ENCODE measurements at places on chromosomes 2 and 18.

- DNase-seq = no peak
These were observed 13.4 kb downstream of the CNOT9 start for GRCh38 chr2:218582076-218582475.

DNA sequence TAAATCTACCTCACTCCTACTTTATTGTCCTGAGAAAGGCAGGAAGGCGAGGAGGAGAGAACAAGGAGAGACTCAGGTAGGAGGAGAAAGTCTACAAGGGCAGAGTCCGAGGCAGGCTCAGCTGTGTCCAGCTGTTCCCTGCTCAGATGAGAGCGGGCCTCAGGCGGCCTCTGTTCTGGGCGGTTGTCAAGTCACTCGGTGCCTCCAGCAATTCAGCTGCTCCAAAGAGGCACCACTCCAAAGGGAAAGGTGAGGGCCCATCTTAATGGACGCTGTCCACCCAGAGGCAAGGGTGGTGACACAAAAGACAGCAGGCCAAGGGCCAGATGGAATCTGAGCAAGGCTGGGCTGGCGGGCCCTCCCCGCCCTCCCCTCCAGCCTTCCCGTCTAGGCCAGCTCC, 101.4 kb upstream of the EPAS1 start:
- DNase-seq = no peak

DNA sequence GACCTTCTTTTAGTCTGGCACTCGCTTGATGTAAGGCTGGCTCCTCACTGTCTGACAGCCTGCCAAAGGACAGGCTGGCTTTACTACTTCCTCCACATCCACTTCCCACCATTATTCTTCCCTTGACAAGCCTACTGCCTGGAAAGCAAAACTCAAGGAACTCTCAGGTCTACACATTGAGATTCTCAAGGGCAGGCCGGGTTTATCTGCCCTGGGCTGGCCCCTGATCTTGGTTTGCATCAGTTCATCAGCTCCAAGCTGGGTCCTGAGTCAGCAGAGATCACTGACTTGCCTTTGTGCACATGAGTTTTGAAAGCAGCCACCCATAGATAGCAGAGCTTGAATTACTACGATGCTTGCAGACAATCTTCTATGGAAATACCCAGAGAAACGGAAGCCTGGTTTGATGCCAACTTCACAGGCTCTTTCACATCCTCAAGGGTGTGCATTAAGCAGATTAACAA, 53.9 kb downstream of the KCTD18 start:
- no peak for DNase-seq

GRCh38 chr18:841647-842370, 29.8 kb upstream of the YES1 start:
- no peak for DNase-seq

GRCh38 chr18:67428158-67428557, 88.4 kb downstream of the DSEL start:
- DNase-seq = no peak

DNA sequence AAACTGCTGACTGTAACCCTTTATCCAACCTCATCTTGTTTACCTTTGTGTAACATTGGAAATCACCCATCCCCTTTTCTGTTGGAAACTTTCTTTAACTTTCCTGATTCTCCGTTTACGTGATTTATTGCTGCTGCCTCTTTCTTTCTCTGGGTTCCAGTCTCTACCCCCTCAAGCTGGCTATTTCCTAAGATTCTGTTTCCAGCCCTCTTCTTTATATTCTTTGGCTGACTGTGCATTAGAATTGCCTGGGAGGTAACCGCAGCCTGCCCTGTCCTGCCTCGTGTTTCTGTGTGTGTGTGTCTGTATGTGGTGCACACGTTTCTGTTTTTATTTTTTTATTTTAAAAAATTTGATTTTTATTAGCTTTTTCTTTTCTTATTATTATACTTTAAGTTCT, 229.2 kb downstream of the PLCL1 start:
- no peak for DNase-seq

DNA sequence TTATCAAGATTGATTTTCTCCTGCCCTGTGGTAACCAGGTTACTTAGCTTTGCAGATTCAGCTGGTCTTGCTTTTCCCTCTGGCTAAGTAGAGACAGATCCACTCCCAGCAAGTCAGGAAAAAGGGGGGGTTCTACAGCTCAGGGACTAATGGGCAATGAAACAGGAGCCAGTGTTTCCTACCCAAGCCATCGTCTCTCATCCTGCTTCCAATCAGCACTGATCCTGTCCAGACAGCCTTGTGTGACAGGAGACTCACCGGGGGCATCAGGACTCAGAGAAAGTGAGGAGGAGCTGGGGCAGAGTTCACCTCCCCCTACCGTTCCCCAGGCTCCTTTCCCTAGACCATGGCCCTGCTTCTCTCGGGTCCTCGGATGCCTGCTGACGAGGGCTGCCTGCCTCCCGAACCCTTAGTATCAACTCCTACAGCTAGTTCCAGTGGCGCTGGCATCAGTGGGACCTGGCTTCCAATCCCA, 307.6 kb downstream of the ALK start:
- no peak for DNase-seq

DNA sequence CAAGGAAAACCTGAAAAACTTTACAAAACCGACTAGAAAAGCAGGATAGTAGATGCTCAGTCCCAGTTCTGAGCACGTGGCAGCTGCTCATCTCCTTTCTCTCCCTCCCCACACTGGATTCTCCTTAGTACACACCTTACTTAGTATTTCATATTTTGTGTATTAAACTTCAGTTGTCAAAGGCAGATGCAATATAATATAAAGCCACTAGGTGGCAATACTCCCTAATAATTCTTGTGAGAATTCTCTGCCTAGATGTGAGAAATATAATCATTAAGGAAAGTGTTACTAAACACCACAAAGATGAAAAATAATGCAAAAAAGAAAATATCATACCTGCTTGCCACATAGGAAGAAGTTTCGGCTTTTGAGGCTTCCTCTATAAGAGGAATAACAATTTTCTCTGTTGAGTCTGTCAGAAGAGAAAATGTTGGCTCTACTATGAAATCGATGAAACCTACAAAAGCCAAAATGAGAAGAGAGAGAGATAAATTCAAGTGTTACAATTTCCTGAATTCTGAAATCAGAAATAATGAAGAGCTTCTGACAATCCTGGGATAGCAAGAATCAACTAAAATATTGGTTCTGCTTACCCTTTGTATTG, 200.6 kb downstream of the PPP1R1C start:
- DNase-seq = peak; percentile 53

GRCh38 chr2:104786821-104787220, 67.1 kb upstream of the POU3F3 start:
- no peak for DNase-seq

GRCh38 chr2:239193925-239194677, 206.7 kb downstream of the HDAC4 start:
- DNase-seq = no peak

DNA sequence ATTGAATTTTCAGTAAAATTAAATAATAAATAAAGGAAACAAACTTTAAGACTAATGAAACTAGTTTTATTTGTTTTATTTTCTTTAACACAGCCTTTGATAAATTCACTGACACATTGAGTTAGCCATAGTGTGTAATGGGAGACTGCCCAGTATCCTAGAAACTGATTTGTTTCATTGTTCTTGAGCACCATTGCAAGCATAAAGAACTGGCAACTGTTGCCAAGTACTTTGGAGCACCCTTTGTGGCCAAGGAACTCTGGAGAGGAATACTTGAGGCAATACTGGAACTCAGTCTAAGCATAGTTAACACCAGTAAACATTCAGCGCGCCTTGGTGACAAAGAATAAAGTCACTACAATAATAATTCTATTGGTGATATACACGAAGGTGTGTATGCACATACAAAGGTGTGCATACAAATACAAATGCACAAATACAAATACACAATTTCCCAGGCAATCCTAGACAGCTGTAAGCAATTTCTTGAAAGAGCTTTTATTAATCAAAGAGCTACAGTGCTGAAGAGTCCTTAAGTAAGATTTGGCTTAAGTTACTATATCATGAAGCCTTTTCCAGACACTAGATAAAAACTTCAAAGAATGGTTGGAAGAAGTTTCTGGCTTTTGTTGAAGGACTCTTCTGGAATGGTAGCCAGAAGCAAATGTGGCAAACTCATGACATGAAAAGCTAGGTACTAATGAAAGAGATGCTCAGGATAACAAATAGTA, 1371.2 kb downstream of the LRP1B start:
- no peak for DNase-seq

- DNase-seq = no peak
These were observed 126.8 kb downstream of the ACOXL start for GRCh38 chr2:110858993-110859701.

- no peak for DNase-seq
These were observed 103.5 kb upstream of the ASB18 start for GRCh38 chr2:236367506-236368289.

DNA sequence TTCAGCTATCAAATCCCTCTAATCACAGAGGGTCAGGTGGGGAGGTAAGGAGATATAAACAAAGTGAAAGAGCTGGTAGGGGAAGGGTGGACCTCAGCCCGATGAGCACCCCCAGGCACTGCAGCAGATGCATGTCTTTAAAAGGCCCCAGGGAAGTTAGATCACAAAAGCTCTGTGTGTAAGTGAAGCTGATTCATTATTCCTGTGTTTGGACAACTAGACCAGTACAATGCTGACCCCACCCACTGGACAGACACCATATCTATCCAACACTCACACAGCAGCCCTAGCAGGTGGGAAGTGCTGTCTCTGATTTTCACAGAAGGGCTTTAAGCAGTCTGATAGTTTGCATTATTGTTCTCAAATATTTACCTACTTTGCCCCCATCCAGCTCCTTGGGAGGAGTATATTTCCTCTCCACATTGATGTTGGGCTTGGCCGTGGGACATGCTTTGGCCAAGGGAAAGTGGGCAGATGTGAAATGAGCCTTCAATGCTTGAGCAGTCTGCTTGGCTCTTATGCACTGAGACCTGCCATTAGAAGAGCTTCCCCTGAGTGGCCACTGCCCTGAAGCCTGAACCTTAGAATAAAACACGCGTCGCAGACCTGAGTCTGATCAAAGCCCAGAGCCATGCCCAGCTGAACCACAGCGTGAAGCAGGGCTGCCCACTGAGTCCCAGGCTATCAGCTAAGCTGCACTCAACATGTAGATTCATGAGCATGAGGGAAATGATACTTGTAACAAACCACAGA, 111.4 kb downstream of the COPS8 start:
- no peak for DNase-seq

DNA sequence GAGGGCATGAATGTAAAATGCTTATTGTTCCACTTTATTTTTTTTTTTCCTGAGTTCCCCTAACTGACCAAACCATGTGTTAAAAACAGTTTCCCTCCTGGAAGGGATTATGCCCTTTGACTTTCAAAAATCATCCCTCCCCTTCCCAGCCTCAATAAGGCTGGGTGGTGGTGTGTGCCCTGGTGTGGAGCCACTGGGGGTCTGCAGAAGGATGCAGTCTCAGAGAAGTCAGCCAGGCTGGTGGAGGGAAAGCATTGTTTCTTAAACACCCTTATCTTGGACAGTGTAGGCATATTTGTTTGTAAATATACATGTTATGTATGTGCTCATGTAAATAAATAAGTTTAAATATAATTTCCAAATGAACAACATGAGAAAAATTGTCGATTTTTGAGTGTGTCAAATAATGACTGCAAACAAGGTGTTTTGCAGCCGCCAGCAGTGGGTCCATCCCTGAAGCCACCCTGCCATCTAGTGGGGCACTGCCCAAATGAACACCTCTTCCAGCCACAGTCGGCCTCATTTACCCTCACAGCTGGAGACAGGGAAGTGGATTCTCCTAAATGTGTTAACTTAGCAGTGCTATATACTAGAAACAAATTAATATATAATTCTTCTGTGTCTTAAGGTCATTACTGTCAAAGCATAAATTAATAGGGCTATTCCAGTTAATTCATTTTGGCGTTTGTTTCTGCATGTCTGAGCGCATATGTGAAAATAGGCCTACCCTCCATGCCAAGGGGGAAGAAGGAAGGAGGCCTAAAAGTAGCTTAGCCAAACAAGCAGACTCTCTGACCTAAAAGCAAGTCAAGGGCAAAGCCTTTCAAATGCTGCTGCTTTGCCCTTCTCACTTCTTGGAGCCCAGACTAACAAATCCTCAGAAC, 209.6 kb upstream of the PIK3C3 start:
- DNase-seq = peak; percentile 32

DNA sequence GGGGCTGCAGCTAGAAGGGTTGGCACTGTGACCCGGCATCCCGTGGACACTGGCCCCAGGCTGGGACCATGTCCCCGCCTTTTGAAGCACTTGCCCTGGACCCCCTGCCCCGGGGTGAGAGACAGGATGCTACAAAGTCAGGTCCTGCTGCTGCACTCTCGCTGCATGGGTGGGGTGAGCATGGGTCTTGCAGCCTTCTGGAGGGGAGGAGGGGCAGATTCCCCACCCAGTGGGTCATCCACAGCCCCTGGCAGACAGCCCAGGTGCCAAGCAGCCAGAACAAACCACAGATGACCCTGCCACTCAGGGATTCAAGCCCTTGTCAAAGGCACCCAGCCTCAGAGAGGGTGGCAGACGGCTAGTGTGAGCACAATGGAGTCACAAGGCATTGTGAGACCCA, 5.7 kb upstream of the NMUR1 start:
- DNase-seq = no peak

GRCh38 chr2:7476371-7476770, 559.2 kb downstream of the RNF144A start:
- no peak for DNase-seq

DNA sequence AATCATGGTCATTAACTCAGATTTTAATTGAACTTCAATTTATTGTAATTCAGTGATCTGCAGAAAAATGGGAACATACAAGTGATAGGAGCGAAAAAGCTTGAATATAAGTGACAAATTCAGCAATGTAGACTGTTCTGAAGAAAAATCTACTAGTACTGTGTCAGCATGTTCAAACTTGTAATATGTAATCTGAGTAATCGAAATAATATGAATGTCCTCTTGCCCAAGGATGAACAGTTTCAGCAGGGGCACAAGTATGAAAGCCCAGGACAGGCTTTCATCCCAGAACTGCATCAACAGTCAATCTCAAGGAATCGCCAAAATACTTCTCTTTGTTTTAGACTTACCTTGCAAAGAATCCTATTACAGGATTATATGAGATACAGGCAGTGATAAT, 1110.5 kb downstream of the LRP1B start:
- DNase-seq = no peak

GRCh38 chr18:73891572-73892421, 255.8 kb downstream of the FBXO15 start:
- DNase-seq = no peak

- DNase-seq = no peak
These were observed 27.2 kb upstream of the PTPN2 start for GRCh38 chr18:12911025-12911928.

- no peak for DNase-seq
These were observed 201.7 kb downstream of the MREG start for GRCh38 chr2:215811409-215812345.

- DNase-seq = no peak
These were observed 120.6 kb upstream of the BOD1L2 start for GRCh38 chr18:57026316-57026715.

DNA sequence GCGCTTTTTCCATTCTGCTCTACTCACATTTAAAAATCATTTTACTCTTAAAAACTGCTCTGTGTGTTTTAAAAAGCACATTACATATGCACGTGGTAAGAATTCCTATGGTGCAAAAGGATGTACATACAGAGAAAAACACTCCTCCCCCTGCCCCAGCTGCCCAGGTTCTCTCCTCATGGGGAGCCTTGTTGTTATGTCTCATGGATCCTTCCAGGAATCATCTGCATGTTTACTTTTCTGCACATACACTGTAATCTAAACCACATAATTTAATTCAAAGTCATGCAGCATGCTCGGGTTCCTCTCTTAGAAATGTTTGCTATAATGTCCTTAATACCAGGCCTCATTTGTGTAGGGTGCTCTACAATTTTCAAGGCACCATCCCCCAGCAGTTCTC, 243.3 kb downstream of the LOXHD1 start:
- no peak for DNase-seq

Data from LoVo (cell line).